ENCODE measurements at places on chromosomes 7 and 10.
A peak's percentile ranks its signal among the peaks of the same experiment; 100 is the strongest.

- DNase-seq: no peak
Observed at GRCh38 chr10:110491346-110491745, 6.4 kb upstream of the DUSP5 start.

DNA sequence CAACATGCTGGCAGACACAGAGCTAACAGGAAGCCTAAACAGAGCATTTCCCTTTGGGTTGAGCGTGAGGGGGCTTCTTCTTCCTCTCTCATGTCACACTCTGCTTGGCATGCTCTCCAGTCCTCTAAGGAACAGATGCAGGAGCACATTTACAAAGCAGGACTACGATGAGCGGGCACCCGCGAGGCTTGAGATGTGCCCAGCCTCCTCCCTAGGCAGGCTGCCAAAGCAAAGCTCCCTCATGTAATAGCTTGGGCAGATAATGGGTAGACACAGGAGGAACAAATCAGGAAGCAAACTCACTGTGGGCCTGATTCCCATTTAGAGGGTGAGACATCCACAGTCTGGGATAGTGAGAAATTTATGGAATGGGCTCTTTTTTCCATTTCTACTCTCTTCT, 519.1 kb downstream of the NRG3 start:
- no peak for DNase-seq

DNA sequence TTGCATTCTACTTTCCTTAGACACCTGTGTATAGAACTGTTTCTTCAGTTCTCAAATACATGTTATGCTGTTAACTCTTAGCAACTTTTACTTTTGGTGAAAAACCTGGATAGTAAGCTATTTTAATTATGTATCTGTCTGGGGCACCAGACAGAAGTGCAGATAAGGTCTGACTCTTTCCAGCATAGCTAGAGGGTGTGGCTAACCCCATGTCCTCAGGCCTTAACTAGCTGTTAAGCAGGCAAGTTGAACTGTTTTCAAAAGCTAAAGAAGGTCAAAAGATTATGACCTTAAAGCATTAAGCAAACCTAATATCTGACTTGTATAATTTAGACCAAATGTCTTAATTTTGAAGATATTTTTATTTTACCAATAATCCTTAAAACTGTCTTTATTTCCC, 45.1 kb upstream of the INHBA start:
- DNase-seq: no peak

DNA sequence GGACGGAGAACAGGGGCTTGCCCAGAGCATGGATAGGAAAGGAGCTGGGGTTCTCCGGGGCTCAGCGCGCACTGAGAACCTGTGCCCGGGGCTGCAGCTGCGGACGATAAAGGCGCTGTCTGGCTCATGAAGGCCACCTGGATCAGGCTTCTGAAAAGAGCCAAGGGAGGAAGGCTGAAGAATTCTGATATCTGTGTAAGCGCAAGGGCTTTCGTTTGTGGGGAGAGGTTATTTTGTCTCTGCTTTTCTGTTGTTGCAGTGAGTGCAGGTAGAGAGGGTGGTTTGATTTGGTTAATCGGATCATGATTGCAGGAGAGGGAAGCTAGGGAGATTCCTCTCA, 250.5 kb downstream of the NSUN6 start:
- DNase-seq: no peak

DNA sequence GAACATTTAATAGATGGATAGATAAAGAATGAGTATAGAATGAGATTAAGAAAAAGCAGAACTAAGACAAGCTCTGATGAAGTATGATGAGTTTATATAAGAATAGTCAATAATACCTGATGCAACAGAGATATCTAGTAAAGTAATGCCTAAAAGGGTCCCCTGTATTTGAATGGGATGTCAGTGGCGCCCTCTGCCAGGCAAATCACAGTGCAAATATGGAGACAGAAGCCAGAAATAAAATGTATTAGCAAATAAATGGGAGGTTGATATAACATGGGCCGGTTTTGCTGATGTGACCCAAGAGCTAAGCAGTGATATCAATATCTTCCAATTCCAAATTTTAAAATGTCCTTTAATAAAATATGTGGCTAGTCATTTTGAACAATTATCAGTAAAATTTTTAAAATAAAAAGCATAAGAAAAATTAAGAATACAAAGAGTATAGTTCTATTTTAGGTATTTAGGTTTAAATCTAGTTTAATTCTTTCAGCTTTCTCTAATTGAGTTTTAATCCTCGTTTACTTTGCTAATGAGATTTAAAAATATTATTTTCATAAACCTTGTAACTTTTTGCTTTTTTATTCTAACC, 62.6 kb downstream of the ADK start:
- peak; percentile 66 for DNase-seq

DNA sequence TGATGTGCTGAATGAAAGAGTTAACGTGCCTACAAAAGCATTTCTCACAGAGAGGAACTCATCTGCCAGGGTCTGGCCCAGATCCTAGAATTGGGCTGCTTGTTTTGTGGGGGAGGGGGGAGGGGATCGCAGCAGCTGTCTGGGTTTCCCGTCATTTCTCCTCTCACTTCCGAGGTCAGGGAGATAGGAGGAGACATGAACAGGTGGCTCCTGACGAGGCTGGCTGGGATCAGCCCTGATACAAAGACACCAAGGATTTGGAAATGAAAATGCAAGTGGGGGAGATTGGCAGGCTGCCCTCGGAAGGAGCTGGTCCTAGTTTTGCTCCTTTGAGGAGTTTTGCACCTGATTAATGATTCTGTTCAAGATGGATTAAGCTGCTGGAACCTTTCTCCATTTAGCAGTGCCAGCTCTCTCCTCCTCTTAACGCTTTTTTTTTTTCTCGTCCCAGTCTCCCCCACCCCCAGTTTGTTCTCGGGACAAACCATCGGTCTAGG, 86.8 kb upstream of the KMT2C start:
- DNase-seq: no peak

- DNase-seq: no peak
Observed at GRCh38 chr10:109783286-109783685, 140.0 kb downstream of the XPNPEP1 start.

- DNase-seq: no peak
Observed at GRCh38 chr10:33684211-33684611, 349.7 kb upstream of the NRP1 start.

DNA sequence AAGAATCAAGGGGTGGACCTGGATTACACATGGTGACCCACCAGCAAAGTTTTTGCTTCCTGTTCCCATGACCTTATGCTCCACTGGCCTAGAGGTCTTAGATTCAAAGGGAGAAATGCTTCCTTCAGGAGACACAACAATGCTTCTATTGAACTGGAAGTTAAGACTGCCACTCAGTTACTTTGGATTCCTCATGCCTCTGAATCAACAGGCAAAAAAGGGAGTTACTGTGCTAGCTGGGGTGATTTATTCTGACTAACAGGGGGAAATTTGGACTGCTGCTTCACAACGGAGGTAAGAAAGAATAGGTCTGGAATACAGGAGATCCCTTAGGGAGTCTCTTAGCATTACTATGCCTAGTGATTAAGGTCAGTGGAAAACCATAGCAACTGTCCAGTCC, 10.3 kb downstream of the TMEM229A start:
- no peak for DNase-seq

- DNase-seq: no peak
Observed at GRCh38 chr10:89792187-89792586, 90.8 kb downstream of the KIF20B start.

GRCh38 chr10:115566867-115567266, 473.7 kb downstream of the ATRNL1 start:
- no peak for DNase-seq

DNA sequence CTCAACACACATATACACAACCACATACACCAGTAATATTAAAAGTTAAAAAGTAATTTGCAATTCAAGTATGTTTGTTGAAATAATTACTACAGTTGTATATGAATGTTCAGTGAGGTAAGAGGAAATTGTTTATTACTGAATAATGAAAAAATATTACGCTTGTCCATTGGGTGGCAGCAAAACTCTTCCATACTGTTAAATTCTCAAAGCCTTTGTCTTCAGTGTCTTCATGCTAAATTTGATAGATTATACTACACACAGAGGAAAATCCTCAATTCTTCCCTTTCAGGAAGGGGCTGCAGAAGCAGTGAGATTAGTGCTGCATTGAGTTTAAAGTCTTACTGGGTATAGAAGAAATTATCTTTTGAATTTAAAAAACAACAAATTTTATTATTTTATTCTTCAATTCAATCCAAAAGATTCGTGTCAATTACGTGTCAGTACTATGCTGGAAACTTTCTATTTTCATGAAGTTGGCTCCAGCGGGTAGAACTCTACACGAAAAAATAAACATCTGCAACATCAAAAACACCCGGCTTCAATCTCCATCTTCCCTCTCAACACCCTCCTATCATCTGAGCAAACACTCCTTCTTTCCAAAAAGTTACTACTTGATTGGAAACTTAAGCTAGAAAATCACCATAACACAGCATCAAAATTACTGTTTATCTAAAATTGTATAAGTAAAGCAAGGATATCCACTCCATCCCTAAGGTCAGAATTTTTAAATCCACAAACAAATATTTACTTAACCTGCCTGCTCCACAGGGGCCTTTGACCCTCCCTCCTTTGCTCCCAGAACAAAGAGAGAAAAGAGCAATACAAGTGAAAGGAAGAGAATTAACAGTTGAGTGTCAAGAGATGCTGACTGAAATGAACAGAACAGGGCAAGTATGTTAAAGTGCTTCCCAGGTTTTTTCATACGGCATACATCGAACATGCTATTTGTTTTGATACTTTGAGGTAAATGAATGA, 37.0 kb upstream of the TES start:
- DNase-seq: peak; percentile 15

- DNase-seq: no peak
Observed at GRCh38 chr10:6734286-6734685, 154.2 kb upstream of the PRKCQ start.

DNA sequence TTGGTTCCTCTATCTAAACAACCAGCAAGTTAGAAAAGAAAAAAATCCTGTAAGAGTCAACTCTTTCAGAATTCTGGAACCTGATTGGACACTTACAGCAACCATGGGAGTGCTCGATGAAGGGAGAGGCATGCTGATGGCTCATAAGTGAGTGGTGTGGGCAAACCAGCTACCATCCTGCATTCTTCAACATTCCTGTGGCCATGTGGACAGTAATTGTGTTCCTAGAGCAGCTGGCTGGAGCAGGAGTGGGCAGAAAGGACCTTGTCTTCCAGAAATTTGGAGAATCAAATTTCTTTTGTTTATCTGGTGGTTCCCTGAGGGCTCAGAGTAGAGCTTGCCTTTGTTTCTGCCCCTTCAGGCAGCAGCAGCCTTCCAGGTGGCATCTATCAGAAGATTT, 22.5 kb upstream of the MYL7 start:
- no peak for DNase-seq

DNA sequence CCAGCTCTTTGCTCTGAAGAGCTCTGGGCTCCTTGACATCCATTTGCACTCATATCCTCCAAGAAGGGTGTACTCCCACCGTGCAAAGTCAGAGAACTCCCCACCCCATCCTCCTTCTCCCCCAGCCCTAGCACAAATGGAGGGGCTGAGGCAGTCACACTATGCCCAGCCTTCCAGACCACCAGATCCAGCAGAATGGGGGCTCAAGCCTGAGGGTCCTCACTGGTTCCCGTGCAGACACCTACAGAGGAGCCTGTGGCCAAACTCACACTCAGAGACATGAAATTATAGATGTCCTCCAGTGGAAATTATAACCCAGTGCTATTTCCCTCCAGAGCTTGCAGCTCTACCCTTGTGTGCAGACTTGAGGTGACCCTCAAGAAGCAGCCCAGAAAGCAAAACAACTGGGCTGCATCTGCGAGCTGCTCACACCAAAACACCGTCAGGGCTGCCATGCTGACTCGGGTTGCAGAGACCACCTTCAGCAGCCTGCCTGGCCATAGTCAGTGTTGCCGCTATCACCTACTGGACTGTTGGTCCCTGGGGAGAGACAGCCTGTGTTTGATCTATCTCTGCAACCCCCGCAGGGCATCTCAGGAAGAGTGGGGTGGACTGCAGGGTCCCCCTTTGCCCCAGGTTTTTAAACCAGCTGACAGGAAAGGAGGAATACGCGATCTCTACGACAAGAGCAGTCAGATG, 7.4 kb downstream of the ZNF488 start:
- no peak for DNase-seq

- DNase-seq: no peak
Observed at GRCh38 chr10:103896225-103896624, 21.8 kb downstream of the STN1 start.

- peak; percentile 34 for DNase-seq
Observed at GRCh38 chr7:137846549-137846826, 286 bp downstream of the DGKI start.

DNA sequence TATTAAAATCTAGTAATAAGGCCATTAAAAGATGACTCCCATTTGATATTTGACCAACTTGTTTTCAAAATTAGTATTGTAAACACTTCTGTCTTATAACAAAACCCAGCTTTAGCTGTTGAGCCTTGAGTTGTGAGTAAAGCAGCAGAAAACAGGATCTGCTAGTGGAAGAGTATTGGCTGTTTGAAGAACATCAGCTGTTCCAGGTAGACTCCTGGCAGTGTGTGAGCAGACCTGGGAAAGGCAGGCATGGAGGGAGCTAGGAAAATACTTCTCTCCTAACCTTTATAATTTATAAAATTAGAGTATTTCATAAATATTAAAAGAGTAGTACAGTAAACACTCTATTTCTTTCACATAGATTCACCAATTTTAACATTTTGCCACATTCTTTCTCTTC, 29.0 kb downstream of the KAT6B start:
- DNase-seq: no peak

GRCh38 chr10:43778571-43778970, 129.9 kb upstream of the ZNF32 start:
- DNase-seq: no peak

DNA sequence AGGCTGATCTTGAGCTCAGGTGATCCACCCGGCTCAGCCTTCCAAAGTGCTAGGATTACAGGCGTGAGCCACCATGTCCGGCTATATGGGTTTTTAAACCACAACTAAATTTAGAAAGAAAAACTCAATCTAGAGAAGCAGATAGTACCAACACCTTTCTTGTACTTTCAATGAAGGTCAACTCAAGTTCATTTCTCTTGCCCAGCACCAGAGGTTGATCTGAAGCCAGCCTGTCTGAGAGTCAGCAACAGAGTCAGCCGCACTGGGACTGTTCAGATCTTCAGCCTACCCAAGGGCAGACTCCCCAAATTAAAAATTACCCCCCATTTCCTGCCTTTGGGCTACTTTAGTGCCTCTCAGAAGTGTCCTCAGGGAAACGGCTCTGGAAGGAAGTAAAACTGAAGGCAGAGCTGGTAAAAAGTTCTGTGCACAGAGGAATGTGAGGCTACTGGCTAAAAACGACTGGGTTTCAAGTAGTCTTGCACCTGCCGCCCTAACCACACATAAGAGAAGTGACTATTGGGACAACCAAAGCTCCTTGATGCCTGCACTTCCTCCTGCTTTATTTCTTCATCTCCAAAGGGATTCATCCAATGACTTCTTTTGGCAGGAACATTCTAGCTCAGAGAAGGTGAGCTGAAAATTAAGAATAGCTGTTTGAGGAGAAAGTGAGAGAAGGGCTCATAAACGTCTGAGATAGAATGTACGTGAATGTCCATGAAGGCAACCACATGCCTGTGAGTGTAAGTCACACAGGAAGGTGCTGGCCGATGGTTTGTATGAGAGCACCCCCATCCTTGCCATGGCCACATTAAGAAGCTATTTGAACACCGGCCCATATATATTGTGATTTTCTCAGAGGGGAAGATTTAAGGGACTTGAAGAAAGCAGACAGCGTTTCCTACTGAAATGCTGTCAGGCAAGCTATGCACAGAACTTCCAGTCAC, 142.4 kb upstream of the PRR15 start:
- DNase-seq: no peak

Measured in activated CD4-positive, alpha-beta T cell treated with anti-CD3 and anti-CD28 coated beads for 36 hours (primary cell).